GM13977 (cell line): ENCODE measurements at places on chromosomes 13 and 19.

GRCh38 chr19:29785955-29786589, 25.7 kb upstream of the CCNE1 start:
- DNase-seq = peak; percentile 58

DNA sequence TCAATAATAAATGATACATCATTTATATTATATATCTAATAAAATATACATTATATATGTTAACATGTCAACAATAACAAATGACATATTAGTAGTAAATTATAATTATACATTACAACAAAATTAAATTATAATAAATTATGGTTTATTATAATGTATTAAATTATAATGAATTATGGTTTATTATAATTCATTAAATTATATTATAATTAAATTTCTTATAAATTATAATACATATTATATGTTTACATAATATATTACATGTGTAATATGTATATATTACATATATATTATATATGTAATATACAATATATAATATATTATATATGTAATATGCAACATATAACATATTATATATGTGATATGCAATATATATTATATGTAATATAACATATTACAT, 20.5 kb downstream of the C3 start:
- DNase-seq = no peak

DNA sequence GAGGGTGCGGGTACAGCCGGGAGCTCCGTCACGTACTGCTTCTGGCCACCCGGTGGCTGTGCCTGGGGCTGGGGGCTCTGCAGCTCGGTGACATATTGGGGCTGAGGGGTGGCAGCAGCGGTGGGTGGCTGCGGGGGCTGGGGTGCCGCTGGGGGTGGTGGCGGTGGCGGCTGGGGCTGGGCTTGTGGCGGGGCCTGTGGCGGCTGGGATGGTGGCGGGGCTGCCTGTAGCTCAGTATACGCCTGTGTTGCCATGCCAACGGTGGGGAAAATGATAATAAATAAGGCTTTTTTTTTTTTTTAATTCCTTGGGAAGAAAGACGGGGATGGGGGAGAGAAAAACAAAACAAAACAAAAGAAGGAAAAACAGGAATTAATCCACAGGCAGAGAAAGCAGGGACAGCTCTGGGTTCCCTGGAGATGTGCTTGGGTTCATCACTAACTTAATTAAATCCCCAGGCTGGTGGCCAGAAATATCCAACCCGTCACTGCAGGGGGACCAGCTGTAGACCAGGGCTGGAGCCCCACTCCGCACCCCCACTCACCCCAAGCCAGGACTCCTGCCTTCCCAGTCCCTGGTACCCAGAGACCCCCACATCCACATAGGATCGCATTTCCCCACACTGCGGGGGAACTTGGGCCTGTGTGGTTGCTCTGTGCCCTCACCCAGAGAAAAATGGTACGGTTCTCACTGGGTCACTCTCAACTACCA, 12.4 kb downstream of the RFX1 start:
- peak; percentile 16 for DNase-seq

GRCh38 chr19:32828139-32828538, 41.4 kb downstream of the SLC7A9 start:
- no peak for DNase-seq

DNA sequence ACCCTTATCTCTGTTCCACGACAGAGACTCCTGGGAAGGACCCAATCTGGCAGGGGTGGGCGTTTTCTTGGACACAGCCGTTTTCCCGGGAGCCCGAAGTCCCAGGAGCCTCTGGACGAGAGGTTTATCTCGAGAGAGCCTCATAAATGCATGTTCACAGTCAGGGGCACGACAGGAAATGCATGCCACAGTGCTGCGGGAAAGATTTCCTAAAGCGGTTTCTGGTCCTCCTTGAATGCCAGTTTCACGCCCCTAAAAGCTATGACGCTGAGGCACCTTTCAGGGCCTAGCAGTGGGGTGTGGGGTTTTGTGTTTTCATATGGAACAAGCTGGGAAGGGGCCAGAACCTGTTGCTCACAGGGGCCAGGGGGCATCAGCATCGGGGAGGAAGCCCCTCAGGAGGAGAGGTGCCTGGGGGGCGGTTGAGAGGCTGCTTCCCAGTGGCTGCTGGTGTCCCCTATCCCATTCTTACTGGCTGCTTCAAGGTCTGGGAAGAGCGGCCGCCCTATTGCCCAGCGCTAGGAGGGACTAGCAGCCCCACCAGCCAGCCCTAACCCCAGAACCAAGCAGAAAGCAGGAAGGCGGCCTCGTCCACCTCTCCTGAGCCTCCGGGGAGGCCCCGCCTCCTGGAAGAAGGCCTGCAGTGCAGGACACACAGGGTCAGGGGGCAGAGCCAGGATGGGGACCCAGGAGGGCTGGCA, 157.0 kb downstream of the KDM4B start:
- DNase-seq = no peak

GRCh38 chr13:51625555-51626345, 41.5 kb downstream of the WDFY2 start:
- no peak for DNase-seq
